Left forelimb (tissue), 1 donor: ENCODE measurements at places on chromosomes 2 and 18.
A peak's percentile ranks its signal among the peaks of the same experiment; 100 is the strongest.

DNA sequence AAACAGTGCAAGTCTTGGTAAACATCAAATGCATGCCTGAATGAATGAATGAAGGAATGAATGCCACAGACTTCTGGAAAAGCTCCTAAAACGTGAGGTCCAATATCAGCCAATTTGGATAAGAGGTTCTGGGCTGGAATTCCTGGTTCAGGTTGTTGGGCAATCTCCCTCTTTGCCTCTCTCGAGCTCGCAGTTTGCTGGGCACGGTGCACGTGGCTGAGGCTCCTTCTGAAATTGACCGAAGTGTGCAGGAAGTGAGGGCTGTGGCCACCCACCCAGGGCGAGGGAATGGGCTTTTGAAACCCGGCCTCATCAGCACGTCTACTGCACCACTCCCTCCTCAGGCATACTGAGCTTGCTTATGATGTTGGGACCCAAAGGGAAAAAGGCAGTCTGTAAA, 288.8 kb upstream of the HS6ST1 start:
- peak; percentile 37 for DNase-seq

- no peak for DNase-seq
These were observed 1.7 kb downstream of the FHL2 start for GRCh38 chr2:105397025-105397722.

DNA sequence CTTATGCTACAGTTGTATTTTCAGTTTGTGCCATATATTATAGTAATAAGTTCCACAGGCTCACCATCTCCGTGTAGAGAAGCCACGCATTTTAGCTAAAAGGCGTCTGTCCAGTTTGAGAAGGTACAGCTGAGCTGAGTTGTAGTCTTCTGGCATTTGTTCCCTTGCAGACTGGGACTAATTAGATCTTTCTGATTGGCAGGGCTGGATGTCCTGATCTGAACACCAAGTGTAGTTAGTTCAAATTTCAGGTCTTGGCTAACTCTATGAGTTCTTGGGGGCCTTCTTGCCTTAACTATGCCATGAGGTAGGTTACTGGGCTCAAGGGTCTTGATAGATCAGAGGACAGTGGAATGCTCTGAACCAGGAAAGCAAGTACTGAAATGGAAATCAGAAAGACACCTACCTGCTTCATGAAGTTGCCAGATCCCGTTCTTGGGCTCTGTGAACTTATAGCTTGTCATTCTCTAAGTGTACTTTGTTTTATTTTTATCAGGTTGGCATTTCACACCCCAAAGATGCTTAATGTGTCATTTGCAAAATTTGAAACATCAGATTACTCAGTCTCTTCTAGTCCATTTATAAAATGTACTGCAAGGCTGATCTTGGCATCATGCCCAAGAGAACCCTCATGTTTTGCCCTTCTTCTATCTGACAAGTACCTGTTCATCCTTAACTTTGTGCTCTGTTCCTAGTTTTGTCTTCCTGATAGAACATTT, 93.7 kb downstream of the PLCL1 start:
- no peak for DNase-seq

GRCh38 chr18:48165111-48165866, 234.8 kb upstream of the SMAD2 start:
- DNase-seq = no peak

DNA sequence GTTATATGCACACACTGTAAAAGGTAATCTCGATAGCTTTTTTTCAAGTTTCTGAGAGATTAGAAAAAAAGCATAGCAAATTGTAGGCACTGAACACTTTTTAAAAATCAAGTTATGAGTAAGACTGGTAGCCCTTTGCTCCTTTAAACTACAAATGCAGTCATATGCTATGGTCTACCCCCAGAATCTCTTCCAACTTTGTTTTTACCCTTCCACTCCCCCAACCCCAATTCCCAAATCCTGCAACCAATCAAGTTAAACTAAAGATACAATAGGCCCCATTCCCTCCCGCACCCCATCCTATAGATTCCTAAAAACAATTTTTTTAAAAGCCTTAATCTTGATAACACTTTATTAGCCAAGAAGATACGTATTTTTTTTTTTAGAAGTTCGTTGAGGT, 752 bp upstream of the BAZ2B start:
- no peak for DNase-seq

DNA sequence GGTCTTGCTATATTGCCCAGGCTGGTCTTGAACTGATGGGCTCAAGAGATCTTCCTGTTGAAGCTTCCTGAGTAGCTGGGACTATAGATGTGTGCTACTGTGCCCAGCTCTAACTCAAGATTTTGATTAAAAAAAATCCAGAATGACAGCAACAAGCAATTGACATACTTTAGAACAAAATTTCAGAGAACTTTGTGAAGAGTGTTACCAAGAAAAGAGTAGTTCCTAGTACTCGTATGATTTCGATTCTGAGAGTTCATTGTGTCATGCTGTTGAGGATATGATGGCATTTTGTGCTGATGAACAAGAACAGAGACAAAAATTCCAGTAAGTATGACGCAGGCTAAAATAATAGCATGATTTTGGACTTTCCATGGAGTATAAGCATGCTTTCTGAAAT, 90.2 kb upstream of the TWSG1 start:
- no peak for DNase-seq

DNA sequence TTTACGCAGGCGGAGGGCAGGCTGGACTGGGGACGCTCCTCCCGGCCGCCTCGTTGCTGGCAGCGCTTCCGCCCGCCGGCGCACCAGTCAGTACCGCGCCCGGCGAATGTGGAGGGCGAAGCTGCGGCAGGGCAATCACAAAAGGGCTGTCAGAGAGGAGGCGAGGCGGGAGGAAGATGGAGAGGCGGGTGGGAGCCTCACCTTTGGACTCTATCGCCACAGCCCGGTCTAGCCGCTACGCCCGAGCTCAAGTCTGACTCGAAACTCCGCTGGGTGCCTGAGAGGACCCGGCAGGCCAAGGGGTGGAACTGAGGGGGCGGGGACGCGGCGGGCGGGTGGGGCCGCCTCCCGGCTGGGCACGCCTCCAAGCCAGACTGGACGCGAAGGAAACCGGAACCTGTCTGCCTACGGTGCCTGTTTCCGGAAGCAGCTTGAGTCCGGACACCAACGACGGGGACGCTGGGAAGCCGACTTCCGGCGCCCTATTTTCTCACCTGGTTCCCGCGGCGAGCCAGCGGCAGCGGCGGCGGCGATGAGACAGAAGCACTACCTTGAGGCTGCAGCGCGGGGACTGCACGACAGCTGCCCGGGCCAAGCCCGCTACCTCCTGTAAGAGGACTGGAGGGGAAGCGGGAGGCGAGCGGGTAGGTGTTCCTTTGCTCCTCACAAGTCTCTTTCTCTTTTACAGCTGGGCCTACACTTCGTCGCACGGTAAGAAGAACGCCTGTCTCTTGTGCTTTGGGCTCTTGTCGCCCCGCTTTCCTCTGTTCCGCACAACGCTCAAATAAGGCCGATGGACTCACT, at the start of gene RMP24:
Gene RMP24 (plus strand): TSS at position 483 of the 804 bp plus-strand sequence.
- DNase-seq = peak; percentile 97

DNA sequence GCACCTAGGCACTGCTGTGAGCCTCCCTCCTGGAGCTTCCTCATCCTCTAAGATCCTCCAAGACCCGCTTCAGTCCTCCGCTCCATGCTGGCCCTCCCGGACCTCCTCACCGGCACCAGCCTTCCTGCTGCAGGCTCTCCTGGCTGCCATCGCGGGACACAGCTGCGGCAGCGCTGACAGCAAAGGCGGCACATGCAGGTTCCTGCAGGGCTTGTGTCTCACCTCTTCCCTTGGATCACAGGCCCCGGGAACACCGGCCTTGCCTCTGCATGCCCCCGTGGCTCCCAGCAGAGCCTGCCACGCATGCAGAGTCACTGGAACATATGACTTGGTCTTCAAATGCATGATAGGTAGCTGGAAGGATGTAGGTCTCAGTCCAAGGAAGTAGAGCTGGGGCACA, 67.2 kb downstream of the PTGR3 start:
- no peak for DNase-seq

DNA sequence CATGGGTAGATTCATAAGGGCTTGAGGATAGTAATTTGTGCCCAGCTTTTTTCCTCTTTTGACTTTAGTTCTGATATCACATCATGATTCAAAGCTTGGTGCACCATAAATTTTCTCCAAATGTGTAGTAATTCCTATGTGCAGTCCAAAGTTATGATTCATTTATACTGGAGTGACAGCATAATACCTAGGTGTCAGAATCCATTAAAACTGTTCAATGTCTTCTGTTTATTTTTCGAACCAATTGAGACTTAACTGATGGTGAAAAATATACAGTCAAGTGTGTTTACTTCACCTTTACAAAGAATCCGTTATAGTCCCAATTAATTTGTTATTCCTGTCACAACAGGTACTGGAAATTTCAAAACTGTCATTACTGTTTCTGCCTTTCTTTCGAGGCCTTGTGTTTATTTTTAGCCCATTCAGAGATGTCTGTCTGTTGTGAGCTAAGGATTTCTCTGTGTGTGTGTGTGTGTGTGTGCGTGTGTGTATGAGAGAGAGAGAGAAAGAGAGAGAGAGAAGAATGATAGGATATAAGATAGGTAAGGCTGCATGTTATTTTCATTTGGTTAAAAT, 389.7 kb upstream of the ATP5MC3 start:
- no peak for DNase-seq

DNA sequence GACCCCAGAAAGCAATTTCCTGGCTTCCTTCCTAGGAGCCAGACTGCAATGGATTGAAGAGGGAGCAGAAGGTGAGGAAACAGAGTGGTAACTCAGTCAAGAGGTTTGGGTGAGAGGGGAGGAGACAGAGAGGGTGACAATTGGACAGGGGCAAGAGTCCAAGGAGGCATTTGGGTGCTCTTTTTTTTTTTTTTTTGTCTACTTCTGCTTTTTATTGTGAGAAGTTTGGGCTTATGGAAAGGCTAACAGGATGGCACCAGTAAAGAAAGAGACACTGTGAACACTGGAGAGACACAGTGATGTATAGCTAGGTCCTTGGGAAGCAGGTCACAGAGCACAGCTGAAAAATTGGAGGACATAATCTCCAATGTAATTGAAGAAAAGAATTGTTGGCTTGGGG, 25.0 kb downstream of the CYBRD1 start:
- no peak for DNase-seq

GRCh38 chr2:127415593-127416505, 2.4 kb upstream of the PROC start:
- no peak for DNase-seq

GRCh38 chr2:71592181-71592711, 138.9 kb downstream of the DYSF start:
- no peak for DNase-seq

DNA sequence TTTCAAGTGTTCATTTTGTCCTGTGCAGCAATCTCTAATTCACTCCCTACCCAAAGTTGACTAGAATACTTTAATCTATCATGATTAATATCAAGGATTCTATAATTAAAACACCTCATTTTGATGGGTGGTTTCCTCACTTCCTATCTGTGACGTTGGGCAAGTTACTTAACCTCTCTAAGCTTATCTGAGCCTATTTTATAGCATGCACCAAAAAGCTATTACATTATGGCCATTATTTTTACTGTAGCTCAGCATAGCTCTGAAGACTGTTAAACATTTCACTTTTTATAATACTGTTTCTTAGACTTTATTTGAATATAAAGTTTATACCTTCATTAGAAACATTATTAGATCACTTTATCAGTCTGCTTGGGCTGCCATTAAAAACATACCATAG, 579.6 kb upstream of the NXPH2 start:
- no peak for DNase-seq

DNA sequence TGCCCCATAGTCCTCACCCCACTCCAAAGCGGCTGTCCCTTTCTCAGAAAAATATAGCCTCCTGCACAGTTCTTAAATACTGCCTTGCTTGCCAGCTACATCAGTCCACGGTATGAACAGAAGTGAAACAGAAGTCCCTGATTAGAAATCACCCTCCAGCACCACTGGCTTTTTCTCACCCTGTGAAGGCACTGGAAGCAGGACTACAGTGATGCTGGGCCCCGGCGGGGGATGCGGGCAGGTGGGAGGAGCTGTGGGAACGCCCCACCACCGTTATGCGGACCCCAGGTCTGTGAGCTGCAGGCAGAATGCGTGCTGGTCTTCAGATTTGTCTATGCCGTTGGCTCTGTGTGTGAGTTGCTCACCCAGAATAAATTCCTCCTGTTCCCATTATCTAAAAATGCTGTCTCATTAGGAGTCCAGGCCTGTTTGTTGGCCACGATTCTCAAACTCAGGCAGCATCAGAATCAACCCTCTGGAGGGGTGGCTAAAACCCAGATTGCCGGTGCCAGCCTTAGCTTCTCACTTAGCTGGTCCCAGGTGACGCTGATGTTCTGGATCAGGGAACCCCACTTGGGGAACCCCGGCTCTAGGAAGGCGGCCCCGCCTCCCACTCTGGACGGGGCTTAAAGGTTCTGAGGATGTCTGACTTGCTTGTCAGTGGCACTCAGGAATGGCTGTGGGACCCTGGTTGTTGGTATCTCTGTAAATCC, 224.8 kb upstream of the PXDN start:
- no peak for DNase-seq

DNA sequence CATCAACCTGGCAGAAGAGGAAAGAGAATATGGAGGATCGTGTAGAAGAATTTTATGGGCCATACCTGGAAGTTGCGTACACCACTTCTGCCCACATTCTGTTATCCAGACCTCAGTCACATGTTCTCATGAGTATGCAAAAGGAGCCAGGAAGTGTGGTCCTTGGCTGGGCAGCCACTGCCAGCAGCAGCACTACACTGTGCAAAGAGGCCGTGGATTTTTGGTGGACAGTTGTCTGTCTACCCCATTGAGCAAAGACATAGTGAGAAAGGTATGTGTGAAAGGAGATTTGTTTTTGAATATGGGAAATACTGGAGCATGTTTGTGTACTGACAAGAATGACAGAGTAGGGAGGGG, 68.1 kb downstream of the SDC1 start:
- DNase-seq = no peak

DNA sequence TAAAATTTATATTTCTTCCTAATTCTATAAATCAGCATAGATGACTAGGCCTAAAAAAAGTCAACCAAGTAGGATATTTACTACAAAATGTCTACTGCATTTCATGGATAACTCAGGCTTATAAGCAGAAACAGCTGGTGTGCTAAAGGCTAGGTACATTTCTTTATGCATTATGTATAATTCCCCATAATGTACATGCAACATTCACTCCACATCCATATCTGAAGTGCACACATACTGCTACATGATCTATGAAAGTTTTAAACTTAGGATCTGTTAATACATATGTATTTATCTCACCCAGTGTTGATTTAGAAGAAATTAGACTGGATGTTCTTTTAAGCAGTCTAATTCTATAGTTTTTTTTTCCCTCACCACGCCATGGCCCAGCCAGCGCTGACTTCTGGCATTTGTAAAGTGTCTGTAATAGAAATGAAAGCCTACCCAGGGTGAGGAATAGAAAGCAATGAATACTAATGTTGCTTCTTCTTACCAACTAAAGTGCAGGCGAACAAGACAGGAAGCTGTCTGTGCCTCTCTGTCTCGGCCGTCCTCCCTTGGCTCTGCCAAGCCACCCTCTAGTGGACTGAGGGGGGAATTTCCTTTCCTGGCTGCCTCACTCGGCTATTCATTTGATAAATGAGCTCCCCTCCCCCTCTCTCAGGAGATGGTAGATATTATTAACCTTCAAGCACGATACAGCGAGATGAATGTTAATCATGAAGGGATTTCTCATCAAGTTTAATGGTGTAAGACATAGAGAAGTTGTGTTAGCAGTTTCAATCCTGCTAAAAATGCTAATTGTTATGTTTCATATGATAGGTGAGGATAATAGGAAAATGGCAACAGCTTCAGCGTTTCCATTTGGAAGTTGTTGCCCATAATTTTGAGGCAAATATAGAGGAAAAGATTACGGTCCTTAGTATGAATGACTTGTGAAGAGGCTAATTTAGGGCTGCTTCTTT, 384.5 kb downstream of the MTX2 start:
- no peak for DNase-seq
